Brain pericyte (primary cell): ENCODE measurements at places on chromosomes 1 and 21.

DNA sequence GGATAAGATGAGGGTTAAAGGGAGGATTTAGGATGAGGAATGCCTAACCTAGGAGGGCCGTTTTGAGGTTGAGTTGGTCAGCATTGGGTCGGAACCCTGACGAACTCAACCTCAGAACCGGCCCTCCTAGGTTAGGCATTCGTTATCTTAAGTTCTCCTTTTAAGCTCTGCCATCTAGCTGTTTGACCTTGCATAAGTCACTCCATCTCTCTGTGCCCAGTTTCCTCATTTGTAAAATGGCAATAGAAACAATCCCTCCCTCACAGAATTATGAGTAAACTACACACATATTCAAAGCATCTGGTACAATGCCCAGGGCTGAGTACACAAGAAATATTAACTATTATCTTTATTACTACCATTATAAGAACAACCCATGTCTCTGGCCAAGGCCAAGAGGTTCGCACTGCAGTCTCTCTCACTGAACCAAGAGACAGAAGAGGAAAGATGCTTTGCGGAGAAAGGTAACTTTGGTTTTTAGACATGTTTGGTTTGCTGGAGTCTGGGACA lies 4.8 kb downstream of the ABCB10 start:
- no peak for DNase-seq

GRCh38 chr1:116738673-116739370 lies 15.4 kb upstream of the CD2 start:
- no peak for DNase-seq

DNA sequence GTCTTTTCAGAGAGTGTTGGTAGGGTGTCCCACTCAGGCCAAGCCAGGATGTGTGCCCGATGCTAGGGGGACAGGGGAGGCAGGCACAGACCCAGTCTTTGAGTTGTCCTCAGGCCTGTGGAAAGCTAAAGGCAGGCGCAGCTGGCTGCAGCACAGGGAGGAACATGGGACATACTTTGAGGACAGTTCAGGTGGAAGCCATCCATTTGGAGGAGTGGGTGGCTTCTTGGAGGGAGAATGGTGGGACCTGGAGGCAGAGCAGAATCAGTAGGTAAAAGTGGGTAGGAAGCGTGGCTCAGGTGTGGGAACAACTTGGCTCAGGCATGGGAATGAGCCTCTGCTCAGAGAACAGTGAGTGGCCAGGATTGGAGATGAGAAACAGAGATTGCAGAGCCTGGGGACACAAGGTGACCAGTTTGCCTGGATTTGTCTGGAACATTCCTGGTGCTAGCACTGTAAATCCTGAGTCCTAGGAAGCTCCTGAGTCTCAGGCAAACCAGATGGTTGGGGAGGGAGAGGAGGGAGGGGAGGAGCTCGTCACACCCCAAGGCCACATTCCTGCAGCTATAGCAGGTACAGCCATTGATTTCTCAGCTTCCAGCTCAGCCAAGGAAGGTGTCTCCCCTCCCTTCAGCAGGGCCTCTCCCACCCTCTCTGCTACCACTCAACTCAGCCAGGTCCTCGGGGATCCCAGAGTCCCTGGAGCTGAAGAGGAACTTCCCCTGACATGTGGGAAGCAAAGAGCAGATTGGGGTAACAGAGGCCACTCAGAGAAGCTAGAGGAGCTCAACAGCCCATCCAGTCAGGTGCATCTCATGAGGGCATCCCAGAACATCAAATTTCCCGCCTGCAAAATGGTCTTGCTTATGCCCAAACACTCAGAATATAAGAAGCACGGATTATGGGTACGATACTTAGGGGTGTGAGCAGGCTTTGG lies 65.2 kb upstream of the TINAGL1 start:
- DNase-seq = no peak

DNA sequence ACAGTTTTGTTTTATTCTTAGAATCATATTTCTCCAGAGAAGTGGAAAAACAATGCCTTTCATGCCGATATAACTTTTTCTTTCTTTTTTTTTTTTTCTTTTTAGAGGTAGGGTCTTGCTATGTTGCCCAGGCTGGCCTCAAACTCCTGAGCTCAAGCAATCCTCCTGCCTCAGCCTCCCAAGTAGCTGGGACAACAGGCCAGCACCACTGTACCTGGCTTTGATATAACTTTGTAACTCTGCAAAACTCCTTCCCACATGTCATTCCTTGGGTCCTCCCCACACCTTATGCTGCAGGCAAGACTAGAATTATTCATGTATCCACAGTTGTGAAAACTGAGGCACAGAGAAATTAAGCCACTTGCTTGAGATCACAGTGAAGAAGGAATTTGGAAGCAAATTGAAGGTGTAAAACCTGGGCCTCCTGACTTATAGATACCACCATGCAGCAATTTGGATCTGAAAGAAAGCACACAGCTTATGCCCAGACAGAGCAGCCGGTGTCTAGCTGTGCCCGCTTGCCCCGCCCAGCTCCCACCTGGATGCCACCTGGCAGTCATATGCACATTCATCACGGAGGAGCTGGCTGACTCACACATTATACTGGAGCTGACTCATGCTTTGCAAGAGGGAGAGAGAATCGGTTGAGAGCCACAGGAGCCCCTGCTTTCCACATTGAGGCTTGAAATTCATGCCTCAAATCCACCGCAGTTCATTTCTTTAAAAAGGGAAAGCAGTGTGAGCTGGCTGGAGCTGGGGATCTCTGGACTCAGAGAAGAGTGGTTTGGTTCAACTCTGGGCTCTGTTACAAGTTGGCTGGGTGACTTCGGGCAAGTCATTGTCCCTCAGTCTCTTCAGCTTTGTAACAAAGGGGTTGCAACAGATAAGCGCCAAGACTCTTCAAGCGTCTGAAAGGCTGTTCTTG lies 8.3 kb upstream of the SLC2A1 start:
- peak; percentile 53 for DNase-seq
